ENCODE measurements at places on chromosomes 7 and 10.

GRCh38 chr10:5412277-5412941, at the start of gene NET1:
Gene NET1, plus strand, starts transcription at chr10:5412557. Its CDS starts 136 bp downstream, at chr10:5412693.
- DNase-seq = peak; percentile 68

DNA sequence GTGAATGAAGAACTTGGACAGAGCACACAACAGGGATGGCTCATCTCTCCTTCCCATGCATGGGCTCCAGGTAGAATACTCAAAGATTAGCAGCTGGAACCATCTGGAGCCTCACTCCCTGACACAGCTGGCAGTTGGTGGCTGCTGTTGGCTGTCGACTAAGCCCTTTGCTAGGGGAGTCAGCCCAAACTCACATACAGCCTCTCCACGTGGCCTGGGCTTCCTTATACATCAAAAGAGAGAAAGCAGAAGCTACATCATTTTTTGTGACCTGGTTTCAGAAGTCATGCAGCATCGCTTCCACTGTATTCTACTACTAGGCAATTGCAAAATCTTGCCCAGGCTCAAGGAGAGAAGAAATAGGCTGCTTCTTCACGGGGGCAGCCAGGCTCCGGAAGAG, 24.4 kb downstream of the ASNS start:
- DNase-seq = no peak

GRCh38 chr10:50417486-50417885, 166.2 kb upstream of the ASAH2 start:
- no peak for DNase-seq

DNA sequence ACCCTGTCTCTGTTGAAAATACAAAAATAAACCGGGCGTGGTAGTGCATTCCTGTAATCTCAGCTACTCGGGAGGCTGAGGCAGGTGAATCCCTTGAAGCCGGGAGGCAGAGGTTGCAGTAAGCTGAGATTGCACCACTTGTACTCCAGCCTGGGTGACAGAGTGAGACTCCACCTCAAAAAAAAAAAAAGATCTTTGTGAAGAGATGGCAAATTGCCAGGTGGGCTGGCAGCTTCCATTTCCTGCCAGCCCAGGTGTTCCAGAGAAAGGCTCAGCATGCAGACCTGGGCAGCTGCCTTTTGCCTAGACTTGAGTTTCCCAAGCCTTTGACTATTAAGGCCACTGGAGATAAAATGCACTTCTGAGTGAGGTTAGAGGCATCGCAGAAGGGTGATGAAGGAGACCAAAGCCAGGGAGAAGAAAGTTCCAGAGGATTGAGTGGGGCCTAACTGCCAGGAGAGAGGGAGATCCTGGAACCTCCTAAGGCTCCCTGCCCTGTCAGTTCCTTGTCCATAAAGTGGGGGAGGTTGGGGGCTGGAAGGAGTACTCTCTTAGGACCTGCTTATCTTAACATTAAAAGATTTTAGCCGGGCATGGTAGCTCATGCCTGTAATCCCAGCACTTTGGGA, 10.0 kb upstream of the DDIT4 start:
- DNase-seq = no peak

- DNase-seq = peak; percentile 98
Measured at GRCh38 chr10:101060036-101060950, 1.5 kb upstream of the KAZALD1 start.

GRCh38 chr7:110943701-110944345, 147.1 kb upstream of the LRRN3 start:
- DNase-seq = no peak

- no peak for DNase-seq
Measured at GRCh38 chr10:89471110-89471809, 56.9 kb downstream of the IFIT5 start.

- DNase-seq = no peak
Measured at GRCh38 chr10:12160664-12161063, 31.2 kb downstream of the SEC61A2 start.

DNA sequence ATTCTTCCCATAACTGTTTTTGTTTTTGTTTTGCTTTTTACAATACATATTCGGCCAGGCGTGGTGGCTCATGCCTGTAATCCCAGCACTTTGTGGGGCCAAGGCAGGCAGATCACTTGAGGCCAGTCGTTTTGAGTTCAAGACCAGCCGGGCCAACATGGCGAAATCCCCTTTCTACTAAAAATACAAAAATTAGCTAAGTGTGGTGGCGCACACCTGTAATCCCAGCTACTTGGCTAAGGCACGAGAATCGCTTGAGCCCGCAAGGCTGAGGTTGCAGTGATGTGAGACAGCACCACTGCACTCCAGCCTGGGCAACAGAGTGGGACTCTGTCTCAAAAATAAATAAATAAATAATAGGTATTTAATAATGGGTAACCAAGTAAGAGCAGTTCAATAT, 2.3 kb downstream of the TM9SF3 start:
- no peak for DNase-seq

GRCh38 chr7:48009257-48009656, 19.6 kb downstream of the SUN3 start:
- no peak for DNase-seq
